ENCODE measurements at places on chromosomes 5 and 9.

DNA sequence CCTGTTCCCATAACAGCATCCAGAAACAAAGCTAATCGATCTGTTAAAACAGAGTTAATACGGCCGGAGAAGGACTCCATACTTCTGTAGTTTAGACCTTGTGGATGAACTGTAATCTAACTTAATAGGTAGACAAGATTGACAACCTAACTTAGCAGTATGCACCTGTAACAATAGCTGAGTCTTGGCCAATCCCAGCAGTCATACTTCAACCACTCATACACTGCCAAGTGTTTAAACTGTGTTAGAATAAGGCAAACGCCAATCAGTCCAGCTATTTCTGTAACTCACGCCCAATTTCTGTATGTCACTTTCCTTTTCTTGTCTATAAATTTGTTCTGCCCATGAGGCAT, 33.7 kb upstream of the MACIR start:
- DNase-seq, result no peak

DNA sequence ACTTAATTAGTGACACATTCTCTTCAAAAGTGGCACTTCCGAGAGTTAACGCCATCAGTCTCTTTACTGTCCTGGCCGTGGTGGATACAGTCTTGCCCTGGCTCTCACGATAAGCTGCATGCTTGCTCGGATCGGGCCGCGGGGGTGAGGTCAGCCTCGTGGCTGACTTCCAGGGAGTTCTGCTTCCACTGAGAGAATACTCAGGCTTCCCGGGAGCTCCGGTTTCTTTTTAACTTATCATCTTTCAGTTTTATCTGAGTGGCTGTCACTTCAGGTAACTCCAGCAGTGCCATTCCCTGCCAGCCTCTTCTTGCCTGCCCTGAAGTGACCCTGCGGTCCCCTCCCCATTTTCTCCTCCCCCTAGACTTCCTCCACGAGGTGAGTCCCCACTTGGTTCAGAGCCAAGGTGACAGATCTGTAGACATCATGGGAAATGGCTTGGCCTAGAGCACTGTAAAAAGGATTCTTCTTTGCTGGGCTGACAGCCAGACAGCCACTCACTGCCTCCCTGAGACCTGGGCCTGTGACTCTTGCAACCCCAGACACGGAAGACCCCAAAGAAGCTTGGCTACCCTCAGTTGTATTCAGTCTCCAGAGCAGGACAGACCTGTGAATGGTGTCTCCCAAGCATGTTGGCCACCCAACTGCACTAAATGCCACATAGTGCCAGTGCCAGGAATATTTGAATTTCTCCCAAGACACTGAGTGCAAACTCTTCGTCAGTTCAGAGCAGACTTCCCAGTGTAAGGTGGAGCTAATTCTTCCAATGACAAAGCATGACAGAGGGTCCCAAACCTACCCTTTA, 95.1 kb downstream of the DAPK1 start:
- no peak for DNase-seq

DNA sequence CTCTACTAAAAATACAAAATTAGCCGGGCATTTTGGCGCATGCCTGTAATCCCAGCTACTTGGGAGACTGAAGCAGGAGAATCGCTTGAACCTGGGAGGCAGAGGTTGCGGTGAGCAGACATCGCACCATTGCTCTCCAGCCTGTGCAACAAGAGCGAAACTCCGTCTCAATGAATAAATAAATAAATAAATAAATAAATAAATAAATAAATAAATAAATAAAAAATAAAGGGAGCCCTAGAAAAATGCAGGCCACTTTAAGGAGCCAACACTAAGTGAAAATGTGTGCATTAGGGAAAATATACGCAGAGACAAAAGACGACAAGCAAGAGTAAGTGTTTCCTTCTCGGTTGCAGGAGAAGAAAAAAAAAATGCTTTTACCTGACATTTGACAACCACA, 132.6 kb upstream of the CDH10 start:
- no peak for DNase-seq

- DNase-seq, result no peak
Measured at GRCh38 chr9:81474125-81474524, 215.2 kb downstream of the TLE1 start.

DNA sequence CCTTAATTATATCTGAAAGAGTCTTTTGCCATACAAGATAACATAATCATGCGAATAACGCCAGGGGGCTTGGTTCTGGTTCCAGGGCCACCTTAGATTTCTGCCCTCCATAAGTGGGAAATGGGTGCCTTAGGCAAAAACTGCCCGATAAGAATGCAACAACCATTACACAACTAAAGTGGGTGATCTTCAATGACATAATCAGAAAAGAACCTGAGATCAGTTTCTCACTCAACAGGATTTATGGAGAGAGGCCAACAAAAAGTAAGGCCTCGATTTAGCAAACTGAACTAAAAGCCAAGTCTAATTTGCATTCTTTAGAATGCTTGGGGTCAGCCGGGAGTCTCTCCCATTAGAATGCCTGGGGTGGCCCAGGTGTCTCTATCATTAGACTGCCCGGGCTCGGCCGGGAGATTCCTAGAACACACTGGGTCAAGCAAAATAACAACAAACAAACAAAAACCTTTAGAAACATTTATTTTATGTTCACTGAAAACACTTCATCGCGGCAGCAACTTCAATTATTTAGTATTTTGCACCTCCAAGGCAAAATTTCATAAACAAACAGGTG, 194.8 kb downstream of the AUH start:
- no peak for DNase-seq

GRCh38 chr5:116361171-116361967, 213.3 kb downstream of the SEMA6A start:
- no peak for DNase-seq

DNA sequence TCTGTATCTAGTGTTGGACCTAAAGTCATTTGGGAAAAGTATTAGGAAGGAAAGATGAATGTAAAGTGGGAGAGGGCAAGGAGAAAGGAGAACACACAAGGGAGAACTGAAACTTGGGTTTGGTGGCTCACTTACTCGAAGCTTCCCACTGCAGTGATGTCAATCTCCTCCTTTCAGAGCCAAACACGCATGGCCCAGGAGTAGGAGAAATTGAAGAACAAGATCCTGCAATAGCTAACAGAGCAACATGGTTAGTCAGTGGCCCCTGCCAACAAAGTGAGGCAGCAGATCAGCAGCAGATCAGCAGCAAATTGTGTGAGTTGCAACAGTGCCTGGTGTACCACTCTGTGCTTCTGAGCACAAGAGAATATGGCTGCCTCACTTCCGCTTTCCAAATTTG, 366.4 kb downstream of the PSAT1 start:
- no peak for DNase-seq

DNA sequence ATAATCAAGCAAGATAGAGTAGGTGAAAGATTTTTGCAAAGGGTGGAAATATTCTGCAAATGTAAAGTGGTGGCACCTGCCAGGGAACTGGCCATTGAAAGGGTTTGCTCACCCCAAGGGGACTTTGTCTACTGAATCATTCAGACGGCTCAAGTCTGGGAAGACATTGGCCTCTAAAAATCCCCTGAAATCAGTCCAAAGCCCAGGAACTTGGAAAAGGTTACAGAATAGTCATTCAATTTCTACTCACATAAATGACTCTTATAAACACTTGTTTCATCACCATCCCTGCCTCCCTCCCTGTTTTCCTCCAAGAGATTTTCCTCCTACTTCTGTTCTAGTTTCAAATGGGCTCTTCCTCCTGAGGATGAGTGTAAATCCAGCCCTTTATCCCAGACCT, 28.5 kb downstream of the ZNF366 start:
- DNase-seq, result no peak

DNA sequence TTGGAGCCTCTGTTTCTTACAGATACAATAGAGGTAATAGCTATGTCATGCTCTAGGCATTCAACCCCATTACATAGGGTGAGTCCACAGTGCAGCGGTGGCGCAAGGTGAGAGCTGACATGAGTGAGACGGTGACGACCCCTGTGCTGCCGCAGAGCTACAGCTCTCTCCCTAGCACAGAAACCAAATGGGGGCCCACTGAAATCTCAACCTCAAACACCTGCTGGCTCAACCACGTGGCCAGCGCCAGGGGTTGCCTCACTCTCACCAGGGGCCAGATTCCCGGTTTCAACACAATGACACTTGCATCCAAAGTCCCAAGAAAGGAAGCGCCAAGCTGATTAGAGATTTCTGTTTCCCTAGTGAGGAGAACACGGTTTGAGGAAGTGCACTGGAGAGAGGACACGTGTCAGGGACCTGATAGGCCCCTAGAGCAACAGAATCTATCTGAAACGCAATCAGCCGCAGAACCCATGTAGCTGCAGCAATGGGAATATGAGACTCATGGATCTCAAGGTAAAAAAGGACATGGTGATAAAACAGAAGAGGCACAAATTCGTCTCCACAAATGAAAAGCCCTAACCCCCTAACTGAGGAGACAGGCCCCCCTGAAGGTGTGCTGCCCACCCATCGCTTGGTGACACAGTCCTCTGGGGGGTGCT, 114.3 kb downstream of the CRB2 start:
- no peak for DNase-seq

- no peak for DNase-seq
Measured at GRCh38 chr5:117594166-117594565, 1019.5 kb upstream of the SEMA6A start.

DNA sequence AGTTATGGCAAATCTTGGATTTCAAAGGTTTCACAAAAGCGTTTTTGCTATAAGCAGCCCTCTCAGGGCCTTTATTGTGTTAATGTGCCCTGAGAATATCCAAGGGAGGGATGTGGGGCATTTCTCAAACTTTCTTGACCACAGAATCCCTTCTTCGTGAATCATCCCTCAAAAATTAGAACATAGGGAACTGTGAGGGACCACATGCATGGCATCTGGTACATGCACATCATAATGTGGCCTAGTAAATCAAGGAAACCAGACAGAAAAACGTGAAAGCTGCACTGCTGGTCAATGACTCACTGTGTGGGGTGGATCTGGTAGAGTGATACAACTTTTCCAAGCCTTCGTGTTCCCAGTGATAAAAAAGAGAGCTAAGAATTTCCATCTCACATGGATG, 22.4 kb downstream of the DDX31 start:
- DNase-seq, result no peak

DNA sequence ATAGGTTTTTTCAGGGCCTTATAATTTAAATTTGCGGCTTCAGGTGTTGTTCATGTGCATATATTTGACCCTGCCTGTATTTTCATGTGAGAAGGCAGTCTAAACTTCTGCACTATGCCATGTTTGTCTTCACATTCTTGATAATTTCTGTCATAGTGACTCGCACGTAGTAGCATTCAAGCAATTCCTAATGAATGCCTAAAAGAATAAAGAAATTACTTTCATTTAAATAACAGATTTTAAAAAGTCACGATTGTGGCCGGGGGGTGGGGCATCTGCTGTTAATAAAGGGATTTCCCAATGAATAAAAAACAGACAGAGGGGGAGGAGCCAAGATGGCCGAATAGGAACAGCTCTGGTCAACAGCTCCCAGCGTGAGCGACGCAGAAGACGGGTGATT, 318.0 kb downstream of the ADAMTS6 start:
- DNase-seq, result no peak

GRCh38 chr5:76192837-76193236, 109.7 kb downstream of the SV2C start:
- DNase-seq, result no peak

DNA sequence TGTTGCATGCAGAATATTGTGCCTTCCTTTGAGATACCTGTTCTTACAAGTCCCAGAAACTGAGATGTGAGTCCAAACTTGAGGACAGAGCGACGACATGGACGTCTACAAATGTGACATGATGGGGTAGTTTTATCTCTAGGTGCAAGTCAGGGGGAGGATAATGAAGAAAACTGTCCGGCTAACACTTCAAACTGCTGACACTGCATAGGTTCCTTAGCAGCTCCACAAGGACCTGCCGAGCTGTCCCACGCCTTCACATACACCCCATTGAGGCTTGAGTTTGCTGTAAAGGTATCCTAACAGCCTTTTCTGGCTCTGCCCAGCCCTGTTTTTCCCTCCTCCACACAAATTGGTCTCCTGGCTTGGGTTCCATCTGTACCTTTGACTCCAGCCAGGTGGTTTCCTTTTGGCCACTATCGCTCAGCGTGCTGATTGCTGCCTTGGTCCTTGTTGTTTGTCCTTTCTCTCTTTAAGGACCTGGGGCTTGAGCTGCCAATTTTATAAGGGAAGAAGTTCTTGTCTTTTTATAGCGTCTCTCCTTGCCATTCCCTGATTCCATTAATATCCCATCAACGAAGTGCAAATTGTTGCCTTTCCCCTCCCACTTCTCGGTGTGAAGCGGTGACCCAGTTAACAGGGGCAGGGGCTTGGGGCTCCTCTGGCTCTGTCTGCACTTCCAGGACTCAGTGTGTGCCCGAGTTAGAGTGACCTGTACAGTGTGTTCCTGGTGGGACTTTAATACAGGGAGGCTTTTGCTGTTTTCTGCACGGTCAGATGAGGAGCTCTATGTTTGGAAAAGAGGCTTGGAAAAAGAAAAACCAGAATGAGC, 100.3 kb downstream of the PCSK1 start:
- DNase-seq, result no peak

DNA sequence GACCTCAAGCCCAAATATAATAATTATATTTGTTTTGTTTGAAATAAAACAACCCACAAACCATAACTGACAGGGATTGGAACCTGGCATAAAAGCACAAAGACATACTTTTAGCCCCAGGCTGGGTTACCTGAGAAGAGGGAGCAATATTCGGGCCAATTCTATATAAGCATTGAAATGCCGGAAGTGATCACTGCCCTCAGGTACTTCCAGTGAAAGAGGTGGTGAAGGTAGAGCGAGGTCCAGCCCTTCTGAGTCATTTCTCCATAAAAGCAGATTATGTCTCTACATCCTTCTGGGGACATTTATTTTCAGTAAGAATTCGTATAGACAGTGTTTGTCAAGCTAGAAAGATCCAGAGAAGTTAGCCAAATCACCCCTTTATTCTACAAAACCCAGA, 59.6 kb downstream of the GCNT4 start:
- DNase-seq, result no peak

DNA sequence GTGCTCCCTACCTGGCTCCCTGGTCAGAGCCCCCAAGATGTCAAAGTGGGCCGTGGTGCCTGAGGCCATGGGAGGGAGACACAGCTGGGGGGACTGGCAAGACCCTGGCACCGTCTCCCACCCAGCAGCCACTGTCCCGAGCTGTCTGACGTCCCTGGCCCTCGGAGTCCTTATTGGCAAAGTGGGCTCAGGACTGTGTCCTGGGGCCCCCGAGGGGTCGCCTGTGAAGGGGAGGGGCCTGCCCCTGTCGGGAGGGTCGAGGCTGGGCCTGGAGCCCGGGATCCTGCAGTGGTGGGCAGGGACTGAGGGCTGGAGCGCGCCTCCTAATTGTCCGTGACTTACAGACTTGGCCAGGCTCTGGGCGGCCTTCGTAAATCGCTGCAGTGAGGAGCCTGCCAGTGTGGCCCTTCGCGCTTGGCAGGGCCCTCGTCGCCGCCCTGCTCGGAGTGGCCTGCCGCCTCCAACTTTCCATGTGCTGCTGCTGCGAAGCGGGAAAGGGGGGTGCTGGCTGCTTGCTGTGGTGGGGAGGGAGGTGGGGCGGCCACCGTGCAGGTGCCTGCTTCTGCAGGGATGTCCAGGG, 13.7 kb downstream of the MYMK start:
- no peak for DNase-seq
